Left lung (tissue), 14 donors: ENCODE measurements at places on chromosomes 5 and 9. TPM values are rescaled to one million over a fixed set of nuclear protein-coding genes. Genes with fewer than 3 reads are reported as not detected.

GRCh38 chr5:171724468-171725204 lies 61.0 kb upstream of the SMIM23 start:
- no peaks in the 10 kb centered on the region for H3K27me3 ChIP-seq
- no peak overlapping the region for H3K27ac ChIP-seq
- no peak for DNase-seq
- no peaks in the 10 kb centered on the region for H3K36me3 ChIP-seq
- H3K4me1 ChIP-seq: peaks cover 6% of the 10 kb centered on the region

ZDHHC11 gene
- total RNA-seq: 34.9 TPM

DNA sequence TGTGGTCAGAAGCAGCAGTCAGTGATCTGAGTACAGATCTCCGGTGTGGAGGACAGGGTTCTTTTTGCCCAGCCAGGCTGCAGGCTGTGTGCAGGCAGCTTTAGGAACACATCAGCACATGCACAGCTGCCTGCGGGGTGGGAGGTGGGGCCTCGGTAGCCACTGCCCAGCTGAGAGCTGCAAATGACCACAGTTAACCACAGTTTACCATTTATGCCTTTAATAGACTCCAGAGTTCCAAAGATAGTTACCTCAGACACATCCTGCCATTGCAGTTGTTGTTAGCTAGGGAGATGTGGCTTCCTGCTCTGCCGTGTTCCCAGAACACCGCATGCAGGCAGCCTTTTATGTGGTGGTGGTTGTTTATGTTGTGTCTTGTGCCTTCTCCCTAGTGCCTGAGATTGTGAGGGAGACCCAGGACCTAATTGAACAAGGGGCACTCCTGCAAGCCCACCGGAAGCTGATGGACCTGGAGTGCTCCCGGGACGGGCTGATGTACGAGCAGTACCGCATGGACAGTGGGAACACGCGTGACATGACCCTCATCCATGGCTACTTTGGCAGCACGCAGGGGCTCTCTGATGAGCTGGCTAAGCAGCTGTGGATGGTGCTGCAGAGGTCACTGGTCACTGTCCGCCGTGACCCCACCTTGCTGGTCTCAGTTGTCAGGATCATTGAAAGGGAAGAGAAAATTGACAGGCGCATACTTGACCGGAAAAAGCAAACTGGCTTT lies 10.2 kb downstream of the EXOC3 start:
- H3K36me3 ChIP-seq: peaks cover 3% of the 10 kb centered on the region
- H3K4me1 ChIP-seq: no peaks in the 10 kb centered on the region
- no peak overlapping the region for H3K4me3 ChIP-seq
- H3K27me3 ChIP-seq: no peaks in the 10 kb centered on the region
- H3K27ac ChIP-seq: no peak overlapping the region

- H3K27ac ChIP-seq: no peak overlapping the region
- no peaks in the 10 kb centered on the region for H3K36me3 ChIP-seq
- H3K4me3 ChIP-seq: no peak overlapping the region
- peaks cover 26% of the 10 kb centered on the region for H3K27me3 ChIP-seq
These were observed 2.1 kb downstream of the BRINP1 start for GRCh38 chr9:119366909-119367682.

DNA sequence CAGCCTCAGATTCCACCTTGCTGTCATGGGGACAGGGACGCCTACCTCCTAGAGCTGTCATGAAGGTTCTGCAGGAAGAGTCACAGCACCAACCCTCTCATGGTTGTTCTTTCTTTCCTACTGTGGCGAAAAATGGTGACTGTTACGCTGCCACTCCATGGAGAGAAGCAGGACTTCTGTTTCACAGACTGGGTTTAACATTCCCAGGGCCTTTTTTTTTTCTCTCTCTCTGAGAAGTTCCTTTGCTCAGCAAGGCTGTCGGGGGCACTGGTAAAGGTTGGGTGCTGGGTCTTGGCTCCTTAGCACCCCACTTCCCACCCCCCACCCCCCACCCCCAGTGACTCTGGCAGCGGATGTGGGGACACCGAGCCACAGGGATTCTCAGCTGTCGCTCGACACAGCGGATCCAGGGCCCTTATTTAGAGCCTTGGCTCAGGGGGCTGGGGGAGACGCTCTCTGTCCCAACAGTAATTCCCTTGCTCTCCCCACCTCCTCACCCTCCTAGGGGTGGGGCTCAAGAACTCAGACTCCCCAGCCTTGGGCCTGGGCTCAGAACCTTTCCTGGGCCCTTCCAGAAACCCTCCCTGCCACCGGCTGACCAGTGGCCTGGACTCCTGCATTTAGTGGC lies 34.4 kb downstream of the DUSP1 start:
- H3K4me1 ChIP-seq: peaks cover 36% of the 10 kb centered on the region
- no peaks in the 10 kb centered on the region for H3K27me3 ChIP-seq
- H3K4me3 ChIP-seq: no peak overlapping the region
- DNase-seq: no peak
- H3K27ac ChIP-seq: no peak overlapping the region
- no peaks in the 10 kb centered on the region for H3K36me3 ChIP-seq
